Stimulated activated CD4-positive, alpha-beta T cell treated with anti-CD3 and anti-CD28 coated beads, Interleukin-15, amount 100 ng/mL, for 1 hour (primary cell): ENCODE measurements at places on chromosomes 3 and 15.

DNA sequence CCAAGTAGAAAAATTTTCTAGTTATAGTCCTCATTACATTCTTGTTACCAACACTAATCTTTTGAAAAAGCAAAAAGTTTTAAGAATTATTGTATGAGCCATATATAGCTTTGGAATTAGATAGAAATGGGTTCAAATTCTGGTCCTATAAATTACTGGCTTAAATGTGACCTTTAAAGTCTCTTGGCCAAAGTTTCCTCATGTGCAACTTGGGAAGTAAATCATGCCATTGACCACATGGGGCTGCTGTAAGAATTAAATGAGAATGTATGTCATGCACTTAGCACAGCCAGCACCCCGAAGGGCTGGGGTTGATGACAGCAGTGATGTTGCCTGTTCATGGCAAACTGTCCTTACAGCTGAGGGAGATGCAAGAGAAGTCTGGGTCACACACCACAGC is 108.3 kb downstream of the TOP2B start:
- DNase-seq, result no peak

DNA sequence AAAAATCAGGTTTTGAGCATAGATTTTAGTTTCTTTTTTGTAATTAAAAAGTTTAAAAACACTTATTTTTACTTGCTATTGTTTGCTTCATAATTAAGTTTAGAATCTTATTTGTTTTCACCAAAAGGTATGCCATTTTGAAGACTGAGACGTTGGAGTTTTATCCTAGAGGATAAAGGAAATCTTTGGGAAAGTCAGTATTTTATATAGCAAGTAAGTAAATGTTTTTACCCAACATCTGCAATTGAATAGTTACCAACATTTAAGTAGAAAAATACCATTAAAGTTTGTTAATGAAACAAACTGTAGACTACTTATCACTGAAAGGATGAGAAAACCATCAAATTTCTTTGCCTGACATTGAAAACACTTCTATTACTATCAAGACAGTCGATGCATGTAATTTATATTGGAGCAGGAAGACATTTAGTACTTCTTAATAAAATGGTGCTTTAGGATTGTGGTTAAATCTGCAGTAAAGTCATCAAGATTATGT is 14.0 kb upstream of the CHD2 start:
- no peak for DNase-seq

DNA sequence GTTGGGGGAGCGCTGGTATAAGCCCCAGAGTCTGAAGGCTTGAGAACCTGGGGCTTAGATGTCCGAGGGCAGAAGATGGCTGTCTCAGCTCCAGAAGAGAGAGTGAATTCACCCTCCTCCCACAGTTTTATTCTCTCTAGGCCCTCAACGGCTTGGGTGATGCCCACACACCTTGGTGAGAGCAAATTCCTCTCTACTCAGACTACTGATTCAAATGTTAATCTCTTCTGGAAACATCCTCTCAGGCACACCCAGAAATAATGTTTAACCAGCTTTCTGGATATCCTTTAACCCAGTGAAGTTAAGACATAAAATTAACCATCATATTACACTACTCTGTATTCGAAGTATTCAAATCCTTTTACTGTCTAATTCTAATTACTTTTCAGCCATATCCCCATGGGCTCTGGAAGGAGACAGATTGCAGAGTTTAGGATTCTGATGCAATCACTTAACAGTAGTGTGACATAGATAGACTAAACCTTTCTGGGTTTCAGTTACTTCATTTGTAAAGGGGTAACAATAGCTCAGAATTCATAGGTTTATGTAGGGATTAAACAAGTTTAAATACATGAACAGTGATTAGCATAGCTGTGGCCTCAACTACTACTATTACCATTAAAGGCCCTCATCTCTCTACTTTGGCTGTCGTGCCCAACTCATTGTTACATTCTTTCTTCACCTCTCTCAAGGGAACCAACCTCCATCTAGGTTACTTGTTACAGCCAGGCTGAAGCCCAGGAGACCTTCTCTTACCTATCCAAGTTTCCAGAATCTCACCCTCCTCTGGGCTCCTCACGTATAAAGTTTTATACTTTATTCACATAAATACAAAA is 25.7 kb upstream of the ANO10 start:
- DNase-seq, result no peak

DNA sequence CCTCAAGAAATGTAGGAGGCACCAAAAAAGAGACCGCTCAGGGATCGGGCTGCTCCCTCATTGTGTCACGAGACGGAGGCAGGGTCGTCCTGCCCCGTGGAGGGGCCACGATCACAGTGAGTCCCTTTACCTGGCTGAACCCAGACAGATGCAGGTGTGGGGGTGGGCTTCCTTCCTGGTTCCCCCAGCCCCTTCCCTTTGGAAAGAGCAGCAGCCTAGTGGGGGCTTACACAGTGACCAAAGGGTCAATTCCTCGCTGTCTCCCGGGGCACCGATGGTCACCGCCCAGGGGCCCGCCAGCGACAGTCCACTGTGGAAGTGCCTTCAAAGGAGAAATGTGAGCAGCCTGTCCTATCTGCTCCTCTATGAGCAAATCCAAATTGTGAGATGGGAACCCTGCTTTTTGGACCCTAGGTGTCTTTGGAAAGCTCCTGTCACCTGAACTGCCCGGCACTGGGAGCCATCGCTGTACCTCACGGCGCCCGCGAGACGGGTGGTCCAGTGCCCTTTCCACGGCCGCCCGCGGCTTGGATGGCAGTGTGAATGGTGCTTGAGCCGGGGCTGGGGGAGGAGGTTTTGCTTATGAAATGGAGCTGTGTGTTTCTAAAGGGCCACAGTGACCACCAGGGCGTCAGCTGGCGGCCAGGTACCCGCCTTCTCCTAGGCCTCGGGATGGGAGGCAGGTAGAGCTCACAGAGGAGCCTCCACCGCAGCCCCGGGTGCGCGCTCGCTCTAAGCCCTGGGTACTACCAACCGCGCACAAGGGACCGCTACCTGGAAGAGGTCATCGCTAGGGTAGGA is 155.7 kb downstream of the KLF13 start:
- no peak for DNase-seq

- DNase-seq, result no peak
Observed at GRCh38 chr15:37125143-37125542, 24.8 kb upstream of the MEIS2 start.

DNA sequence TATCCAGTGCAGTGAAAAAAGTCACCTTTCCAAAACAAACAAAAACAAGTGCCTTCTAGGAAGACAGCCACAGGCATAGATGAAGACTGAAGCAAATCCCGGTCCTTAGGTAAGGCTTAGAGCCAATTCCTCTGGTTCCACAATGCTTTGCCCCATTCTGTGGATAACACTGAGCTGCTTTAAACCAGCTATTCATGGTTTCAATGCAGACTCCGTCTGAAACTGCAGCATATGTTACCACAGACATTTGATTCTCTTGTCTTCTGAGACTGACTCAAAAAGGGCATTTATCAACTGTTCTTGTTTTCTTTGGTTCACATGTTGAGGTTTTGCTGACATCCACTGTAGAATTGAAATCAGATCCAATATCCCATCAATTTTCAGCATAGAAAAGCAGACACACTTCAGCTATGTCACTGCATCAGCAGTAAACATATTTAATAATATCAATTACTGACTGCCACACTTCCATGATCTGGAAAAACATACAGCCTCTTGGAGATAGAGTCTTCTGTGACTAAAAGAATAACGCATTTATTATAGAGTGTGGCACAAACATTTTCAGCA is 659.3 kb downstream of the ROBO2 start:
- no peak for DNase-seq

- no peak for DNase-seq
Observed at GRCh38 chr3:179687967-179688535, 35.2 kb downstream of the USP13 start.

DNA sequence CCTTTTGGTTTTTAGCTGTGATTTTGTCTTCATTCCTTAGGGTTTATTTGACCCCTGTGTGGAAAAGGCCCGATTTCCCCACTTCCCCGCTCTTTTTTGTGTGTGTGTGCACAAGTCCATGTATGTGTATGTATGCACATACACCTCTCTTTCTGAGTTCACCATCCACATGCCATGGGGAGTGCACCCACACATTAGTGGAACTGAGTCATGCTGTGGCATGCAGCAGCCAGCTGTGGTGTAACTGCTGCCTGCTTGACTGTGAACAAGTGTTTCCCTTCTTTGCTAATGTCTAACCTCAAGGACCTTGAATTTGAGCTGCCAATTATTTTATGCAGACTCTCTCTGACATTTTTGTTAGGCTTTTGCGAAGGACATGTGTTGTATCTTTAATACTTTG is 434.9 kb upstream of the TPM1 start:
- no peak for DNase-seq

- no peak for DNase-seq
Observed at GRCh38 chr3:141418751-141419150, 50.4 kb downstream of the ZBTB38 start.

- no peak for DNase-seq
Observed at GRCh38 chr3:171878461-171879225, 35.5 kb downstream of the TMEM212 start.

GRCh38 chr3:42651248-42652091 is 2.0 kb upstream of the ZBTB47 start:
- no peak for DNase-seq

GRCh38 chr3:187831125-187832051 is 86.1 kb upstream of the BCL6 start:
- no peak for DNase-seq

DNA sequence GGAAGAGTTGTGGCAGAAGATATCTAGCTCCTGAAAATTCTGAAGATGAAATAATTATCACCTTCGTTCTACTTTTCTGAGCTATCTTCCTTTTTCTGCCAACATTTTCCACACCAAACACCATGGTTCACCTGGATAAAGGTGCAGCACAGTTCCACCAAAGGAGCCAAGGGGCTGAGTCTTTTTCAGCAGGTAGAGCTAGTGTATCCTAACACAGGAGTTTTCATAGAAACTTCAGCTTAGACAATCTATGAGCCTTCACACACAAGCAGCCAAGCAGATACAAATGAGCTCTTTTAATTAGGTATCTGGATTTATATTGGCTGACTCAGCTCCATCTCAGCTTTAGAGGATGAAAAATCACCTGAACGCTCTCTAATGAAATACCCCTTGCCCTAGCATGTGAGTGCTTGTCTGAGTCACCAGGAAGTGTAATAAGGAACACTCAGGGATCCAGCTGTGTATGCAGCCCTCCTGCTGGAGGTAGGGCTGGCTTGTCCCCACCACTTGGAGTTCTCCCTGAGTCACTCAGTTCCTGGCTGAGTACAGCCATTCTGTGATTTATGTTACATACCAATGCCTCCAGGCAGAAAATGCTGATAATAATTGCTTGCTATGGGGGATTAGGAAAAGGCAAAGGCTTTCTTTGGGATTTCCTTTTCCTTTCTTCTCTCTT is 385.7 kb downstream of the LSAMP start:
- DNase-seq, result no peak

DNA sequence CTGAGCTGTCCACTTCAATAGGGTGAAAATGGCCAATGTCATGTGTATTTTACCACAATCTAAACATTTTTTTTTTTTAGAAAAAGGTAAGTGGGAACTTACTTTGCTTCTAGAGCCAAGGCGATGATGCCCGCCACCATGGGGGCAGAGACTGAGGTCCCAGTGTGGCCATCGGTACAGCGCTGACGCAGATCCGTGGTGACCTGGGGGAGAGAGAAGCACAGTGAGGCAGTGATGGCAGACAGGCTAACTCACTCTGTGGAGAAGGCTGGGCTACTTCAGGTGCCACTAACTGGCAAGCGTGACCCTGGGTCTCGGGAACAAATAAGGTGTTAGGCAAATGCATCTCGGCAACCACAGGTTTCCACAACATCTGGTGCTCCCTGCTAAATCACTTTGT is 94.3 kb upstream of the SNRPA1 start:
- DNase-seq, result no peak

GRCh38 chr3:161894657-161895056 is 398.0 kb downstream of the OTOL1 start:
- DNase-seq, result no peak

GRCh38 chr15:33956397-33956796 is 11.9 kb upstream of the CHRM5 start:
- no peak for DNase-seq

DNA sequence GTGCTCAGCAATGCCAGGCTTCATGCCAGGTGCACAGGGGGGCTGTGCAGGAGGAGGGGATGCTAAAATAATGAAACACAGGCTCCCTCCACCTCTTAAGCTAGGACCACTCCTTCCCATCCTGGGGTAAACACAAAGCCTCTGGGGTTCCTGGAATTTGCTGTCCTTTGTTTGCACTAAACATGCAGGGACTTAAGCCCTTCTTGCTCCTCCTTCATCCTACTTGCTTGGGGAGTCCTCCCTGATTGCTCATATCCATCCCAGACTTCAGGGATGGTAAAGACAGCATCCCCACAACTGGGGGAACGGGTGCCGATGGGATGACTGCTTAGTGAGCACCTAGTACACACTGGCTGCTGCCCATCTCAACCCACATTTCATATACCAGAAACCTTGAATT is 5.1 kb downstream of the LINGO1 start:
- no peak for DNase-seq

- DNase-seq, result no peak
Observed at GRCh38 chr15:24659622-24660021, 16.0 kb upstream of the NPAP1 start.

DNA sequence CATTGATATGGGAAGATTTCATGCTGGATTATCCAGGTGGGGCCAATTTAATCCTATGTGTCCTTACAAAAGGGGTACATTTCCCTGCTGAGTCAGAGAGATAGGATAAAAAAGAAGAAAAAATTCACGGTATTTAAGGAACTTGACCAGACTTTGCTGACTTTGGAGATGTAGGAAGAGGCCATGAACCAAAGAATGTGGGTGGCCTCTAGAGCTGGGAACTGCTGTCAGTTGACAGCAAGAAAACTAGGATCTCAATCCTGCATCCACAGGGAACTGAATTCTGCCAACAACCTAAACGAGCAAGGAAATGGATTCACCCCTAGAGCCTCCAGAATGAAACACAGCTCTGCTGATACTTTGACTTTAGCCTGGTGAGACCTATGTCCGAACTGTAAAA is 148.1 kb upstream of the SLC24A5 start:
- no peak for DNase-seq

DNA sequence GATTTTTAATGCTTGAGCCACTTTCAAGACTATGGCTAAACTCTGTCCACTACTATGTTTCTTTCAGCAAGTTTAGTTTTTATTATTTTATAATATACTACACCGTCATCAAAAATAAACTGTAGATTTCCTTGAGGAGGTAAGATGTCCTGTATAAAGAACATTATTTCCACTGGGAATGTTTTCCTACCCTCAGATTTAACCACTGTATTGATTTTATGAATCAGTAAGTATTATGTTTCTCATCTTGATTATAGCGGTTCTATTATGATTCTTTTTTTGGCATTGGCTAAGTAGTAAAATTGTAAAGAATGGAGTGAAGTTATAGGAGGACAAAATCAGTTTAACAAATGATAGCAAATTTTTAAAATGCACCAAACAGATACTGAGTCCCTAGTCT is 44.4 kb downstream of the ADAM10 start:
- DNase-seq, result no peak

- DNase-seq, result no peak
Observed at GRCh38 chr3:11350374-11350773, 78.2 kb downstream of the ATG7 start.

GRCh38 chr3:71881732-71882131 is 96.8 kb upstream of the PROK2 start:
- no peak for DNase-seq

GRCh38 chr15:53116169-53116568 is 326.0 kb upstream of the ONECUT1 start:
- DNase-seq, result no peak

- DNase-seq, result no peak
Observed at GRCh38 chr3:72309661-72310418, 524.9 kb upstream of the PROK2 start.
